ENCODE measurements at places on chromosomes 3 and 15.

DNA sequence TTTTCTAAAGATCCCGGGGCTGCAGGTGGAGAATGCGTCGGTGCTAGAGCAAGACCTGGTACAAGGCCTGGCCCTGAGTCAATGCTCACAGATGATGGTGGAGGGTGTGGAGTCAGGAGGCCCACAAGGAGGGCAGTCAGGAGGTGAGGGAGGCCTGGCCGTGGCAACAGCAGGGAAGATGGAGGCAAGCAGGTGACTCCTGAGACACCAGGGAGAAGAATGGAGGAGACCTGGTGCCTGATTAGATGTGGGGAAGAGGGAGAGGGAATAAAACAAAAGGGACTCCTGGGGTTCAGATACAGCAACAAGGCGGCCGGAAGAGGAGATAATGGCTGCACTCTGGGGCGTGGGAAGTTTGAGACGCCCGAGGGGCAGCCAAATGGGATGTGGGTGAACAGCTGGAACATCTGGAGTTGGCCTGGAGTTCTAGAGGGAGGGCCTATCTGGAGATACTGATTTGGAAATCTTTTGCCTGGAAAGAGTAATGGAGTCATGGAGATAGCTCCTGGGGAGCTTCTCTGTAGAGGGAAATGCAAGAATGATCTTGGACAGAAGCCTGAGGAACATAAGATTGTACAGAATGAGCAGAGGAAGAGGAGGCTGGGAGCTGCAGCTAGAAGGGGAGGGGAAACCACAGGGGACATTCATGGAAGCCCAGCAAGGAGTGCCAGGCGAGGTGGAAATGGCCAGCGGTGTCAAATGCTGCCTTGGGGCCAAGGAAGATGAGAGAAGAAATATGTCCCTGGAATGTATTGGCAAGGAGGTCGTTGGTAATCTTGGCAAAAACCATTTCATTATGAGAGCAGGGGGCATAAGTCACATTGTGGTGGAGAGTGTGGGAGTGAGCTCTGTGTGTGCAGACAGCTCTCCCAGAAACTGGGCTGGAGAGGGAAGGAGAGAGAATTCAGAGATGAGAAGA is 67.5 kb upstream of the CORO2B start:
- DNase-seq = no peak

DNA sequence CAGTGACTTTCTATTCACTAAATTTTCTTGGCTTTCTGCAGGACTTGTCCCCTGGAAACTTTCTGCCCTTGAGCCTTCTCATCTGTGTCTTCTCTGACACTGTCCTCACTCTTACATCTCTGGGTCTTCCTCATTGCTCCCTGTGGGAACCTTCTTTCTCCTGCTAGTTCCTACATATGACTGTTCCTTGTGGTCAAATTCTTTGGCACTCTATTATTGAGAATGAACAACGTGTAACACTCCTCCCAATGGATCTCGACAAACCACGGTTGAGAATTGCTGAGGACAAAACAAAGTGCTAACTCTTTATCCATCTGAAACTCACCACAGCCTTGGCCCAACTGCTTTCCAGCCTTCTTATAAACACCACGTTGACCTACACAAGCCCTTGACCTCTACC is 3.5 kb upstream of the FAM81A start:
- no peak for DNase-seq

DNA sequence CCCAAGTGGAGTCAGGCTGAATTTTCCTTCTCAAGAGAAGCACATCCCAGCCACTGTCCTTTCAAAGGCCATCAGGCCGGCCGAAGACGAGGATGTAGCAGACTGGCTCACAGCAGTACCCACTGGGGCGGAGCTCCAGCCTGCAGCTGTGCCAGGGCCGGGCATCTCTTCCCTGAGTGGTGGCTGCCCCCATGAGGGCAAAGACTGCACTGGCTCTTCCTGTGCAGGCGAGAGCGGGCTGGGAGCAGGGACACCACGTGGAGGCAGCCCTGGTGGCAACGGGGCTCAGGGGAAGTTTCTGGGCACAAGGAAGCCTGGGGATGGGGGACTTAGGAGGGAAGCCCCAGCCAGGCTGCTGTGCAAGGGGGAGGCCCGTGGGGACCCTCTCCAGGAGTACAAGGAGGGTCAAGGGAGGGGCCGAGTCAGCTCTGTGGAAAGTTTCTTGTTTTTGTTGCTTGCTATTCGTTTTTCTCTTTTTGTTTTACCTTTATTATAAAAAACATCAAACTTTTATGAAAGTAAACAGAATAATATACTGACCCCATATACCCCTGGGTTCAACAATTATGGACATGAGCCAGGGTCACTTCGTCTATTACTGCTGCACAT is 66.1 kb downstream of the RPN1 start:
- no peak for DNase-seq

DNA sequence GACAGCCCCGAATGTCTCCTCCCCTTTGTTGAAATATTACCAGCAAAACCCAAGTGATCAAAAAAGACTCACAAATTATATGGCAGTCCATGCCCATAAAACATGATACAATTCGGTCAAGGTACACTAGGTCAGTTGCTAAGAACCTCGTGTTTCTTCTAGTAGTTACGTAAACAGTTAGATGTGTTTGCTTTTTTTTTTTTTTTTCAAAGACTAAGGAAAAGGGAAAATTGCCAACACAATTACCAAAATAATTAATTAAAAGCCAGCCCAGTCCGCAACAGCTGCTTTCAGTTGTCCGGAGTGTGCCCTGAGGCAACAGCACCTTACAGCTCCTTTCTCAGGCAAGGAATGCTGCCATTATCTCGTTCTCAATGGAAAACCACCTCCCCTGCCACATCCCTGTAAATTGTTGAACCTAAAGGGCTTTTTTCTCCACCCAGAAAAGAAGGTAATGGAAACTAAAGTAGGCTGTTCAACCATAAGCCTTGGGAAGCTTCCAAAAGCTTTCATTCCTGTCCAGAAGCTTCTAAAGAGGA is 129.2 kb upstream of the TSC22D2 start:
- DNase-seq = no peak

DNA sequence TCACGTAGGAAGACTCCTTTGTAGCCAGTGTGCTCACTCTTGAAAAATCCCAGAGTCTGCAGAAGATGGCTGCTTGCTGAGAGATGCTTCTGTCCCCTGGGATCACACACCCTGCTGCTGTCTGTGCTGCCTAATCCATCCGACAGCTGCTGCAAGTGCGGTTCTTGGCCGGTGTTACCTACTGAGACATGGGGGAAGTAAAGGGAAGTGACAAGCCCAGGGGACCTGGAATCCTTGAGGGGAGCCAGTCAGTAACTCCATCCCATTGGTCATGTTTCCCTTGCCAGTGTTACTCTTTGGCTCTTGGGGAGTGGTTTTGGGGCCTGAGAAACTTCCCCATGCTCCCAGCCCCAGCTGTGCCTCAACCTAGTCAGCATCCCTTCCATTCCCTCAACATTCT is 8.3 kb upstream of the CPNE9 start:
- no peak for DNase-seq

DNA sequence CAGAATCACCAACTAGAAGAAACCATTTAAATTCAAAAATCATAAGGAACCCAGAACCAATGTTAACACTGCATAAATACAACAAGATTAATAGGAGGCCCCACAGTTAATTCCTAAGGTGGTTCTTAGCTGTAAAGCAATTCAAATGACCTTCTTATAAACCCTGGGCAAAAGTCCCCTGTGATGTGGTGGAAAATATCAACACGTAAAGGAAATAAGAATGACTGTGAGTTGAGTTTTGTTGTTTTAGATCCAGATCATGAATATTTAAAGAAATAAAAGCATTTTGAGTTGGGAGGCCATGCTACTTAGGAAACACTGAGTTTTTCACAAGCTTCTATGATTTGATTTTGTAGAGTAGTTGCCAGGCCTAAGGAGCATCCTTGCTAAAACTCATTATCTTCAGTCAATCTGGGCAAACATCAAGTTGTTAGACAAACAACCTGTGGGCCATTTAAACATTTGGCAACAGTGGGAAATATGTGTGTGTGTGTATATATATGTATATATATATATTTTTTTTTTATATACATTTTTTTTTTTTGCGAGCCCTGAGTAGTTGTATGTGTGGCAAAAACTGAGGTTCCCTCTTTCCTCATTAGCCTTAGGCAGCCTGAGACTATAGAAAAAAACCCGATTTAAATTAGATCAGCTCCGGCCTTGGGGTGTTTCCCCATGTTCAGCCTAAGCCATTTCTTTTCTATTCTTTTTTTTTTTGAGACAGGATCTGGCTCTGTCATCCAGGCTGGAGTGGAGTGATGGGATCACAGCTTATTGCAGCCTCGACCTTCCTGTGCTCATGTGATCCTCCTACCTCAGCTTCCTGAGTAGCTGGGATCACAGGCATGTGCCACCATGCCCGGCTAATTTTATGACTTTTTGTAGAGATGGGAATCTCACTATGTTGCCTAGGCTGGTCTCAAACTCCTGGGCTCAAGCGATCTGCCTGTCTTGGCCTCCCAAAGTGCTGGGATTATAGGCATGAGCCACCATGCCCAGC is 8.0 kb upstream of the PXK start:
- DNase-seq = no peak

- DNase-seq = no peak
These were observed 8.3 kb upstream of the CLEC3B start for GRCh38 chr3:45017821-45018220.

DNA sequence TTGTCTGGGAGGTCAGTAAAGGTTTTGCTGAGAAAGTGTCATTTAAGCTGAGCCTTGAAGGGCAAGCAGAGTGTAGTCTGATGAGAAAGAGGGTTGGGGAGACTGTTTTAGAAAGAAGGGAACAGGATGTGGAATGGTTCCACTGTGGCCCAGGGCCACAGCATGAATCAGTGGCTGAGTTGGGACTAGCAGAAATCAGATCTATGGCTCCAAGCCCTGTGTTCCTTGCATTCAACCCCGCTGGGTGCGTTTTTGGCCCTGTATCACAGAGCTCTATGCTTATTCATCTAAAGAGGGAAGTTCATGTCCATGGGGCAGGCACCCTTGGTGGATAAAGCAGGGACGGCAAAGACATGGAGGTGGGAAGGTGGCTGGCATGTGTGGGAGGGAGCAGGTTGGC is 151.3 kb downstream of the CACNA1D start:
- DNase-seq = no peak

- DNase-seq = no peak
These were observed 109.7 kb downstream of the LRRK1 start for GRCh38 chr15:101028772-101029438.

- DNase-seq = no peak
These were observed at the start of gene IGSF10 for GRCh38 chr3:151460774-151461450. TSS of gene IGSF10 (minus strand) at chr3:151461061. CDS start at chr3:151458709, 2,352 bp downstream.

DNA sequence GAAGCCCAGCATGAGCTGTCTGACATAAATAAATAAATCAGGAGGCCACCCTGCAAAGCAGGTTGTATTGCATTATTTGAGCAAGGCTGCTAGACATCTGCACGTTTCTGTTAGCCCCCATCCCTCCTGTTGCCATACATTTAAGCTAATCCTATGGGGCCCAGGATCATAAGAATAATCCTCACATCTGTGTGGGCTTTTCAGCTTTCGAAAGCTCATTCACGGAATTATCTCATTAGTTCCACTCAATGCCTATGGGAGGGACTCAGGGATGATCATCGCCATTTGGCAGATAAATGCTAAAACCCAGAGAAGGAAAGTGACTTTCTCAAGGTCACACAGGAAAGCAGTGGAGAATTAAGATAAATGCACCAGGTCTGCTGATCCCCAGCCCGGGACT is 123.4 kb downstream of the TLE3 start:
- DNase-seq = no peak

DNA sequence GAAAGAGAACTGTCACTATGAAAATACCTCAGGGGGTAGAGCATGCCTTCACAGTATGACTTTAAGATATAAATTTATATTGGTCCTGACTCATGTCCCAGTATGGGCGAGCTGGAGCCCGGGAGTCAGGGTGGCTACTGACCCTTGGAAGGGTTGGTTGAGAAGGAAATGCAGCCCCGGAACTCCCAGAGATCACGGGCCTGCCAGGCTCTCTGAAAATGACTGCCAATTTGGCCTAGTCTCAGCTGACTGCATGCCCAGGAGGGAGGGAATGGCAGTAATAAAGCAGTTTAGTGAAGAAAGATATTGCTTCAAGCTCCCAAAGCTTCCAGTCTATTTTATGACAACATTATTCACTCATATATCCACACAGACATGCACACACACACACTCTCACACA is 299.0 kb downstream of the NR2F2 start:
- no peak for DNase-seq

- no peak for DNase-seq
These were observed 15.9 kb upstream of the OCA2 start for GRCh38 chr15:28114721-28115622.

GRCh38 chr3:95434491-95434890 is 1371.6 kb downstream of the NSUN3 start:
- DNase-seq = no peak

- no peak for DNase-seq
These were observed 93.4 kb downstream of the FNDC3B start for GRCh38 chr3:172132721-172133311.

- no peak for DNase-seq
These were observed 53.0 kb downstream of the ZNF148 start for GRCh38 chr3:125322166-125322565.

GRCh38 chr3:27827041-27827440 is 104.9 kb upstream of the EOMES start:
- no peak for DNase-seq
